Ovary (tissue), 10 donors: ENCODE measurements at places on chromosomes 4 and X.

- H3K27me3 ChIP-seq: no peaks in the 10 kb centered on the region
- no peak for DNase-seq
- no peaks in the 10 kb centered on the region for H3K4me1 ChIP-seq
Measured at GRCh38 chrX:118251271-118251670, 94.6 kb upstream of the WDR44 start.

GRCh38 chr4:173513651-173514050 is 16.4 kb downstream of the HAND2 start:
- no peak overlapping the region for H3K4me3 ChIP-seq
- no peaks in the 10 kb centered on the region for H3K27me3 ChIP-seq
- no peak overlapping the region for H3K27ac ChIP-seq

DNA sequence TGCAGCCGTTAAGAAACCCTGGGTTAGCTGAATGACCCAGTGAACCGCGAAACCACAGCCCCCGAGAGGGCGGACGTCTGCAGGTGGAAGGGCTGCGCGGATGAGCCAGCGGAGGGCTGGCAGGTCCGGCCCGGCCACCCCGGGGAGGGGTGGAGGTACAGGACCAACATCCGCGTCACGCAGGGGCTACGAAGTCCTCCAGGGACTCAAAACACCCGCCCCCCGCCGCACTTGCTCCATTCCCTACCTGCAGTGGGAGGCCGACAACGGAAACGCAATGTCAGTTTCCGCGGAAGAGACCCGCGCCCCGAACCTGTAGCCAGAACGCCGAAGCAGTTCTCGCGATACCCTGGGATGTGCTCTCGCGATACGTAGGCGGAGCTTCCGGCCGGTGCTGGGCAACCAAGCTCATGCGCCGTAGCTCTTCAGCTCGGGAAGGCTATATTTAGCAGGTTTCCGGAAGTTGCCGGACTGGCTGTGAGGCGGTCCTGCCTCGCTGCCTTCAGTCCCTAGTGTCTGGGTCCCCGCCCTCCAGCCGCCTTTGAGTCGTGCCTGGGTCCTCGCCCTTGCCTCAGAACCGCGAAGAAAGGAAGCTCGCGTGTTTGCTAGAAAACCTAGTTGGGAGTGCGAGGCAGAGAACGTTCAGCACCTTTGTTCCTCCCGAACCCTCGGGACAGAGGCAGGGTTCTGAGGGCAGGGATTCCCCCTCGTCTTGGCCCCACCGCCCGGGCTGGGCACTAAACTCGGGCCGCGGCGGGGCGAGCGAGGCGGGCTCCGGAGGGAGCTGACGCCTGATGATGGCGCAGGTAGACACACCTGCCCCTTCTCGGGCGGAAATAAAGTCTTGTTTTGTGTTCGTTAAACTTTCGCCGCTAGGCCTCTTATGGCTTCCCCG is at the start of the genes OFD1 and TRAPPC2:
Gene OFD1 (plus strand): TSS at position 471 of the 895 bp plus-strand sequence. CDS start 324 bp downstream, at position 795.
Gene TRAPPC2 (minus strand): TSS at position 343 of the 895 bp plus-strand sequence. CDS start 14,657 bp downstream, outside the sequence.
- peak within 1 kb of the TSS; percentile 88 for H3K4me3 ChIP-seq
- H3K4me1 ChIP-seq: peaks cover 1% of the 10 kb centered on the region
- H3K27me3 ChIP-seq: no peaks in the 10 kb centered on the region
- peak within 1 kb of the TSS; percentile 77 for H3K27ac ChIP-seq

GRCh38 chrX:15908603-15909290 is 54.1 kb upstream of the AP1S2 start:
- no peak overlapping the region for H3K4me3 ChIP-seq
- DNase-seq: no peak
- H3K27me3 ChIP-seq: no peaks in the 10 kb centered on the region
- H3K27ac ChIP-seq: no peak overlapping the region
- no peaks in the 10 kb centered on the region for H3K36me3 ChIP-seq

DNA sequence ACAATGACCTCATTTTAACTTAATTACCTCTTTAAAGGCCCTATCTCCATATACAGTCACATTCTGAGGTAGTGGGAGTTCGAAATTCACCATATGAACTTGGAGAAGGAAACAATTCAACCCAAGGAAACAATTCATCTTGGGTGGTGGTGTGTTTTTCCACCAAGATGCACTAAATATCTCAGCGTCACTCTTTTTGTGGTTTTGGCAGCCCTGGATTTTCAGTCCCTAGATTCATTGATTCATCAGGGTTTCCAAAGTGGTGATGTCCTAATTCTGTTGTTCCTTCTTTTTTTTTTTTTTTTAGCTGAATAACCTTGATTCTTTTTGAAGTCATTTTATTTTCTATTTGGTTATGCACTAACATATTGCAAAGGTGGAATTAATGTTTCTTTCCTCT is 162.6 kb upstream of the RAPGEF2 start:
- no peak for DNase-seq
- no peaks in the 10 kb centered on the region for H3K4me1 ChIP-seq
- no peak overlapping the region for H3K4me3 ChIP-seq
- H3K27me3 ChIP-seq: no peaks in the 10 kb centered on the region
- no peaks in the 10 kb centered on the region for H3K36me3 ChIP-seq

DNA sequence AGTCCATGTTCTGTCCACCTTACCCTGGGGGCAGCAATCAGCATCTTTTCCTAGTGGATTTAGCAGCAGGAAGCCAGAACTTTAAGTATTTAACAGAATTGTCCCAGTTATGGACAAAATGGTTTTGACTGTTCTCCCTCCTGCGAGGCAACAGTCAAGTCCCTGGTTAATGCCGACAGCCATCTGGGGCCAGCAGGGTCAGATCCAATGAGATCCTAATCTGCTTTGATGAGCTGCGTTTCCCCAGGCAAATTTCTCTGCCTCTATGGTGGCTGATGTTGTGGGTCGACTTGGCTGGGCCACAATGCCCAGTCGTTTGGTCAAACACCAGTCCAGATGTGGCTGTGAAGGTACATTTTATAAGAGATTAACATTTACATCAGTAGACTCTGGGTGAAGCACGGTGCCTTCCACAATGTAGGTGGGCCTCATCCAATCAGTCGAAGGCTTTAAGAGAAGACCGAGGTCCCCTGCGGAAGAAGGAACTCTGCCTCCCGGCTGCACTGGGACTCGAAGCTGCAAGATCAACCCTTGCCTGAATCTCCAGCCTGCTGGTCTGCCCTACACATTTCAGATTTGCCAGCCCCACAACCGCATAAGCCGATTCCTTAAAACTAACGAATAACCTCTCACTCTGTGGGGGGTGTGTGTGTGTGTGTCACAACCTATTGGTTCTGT is 89.0 kb upstream of the C4orf50 start:
- no peak overlapping the region for H3K27ac ChIP-seq
- no peaks in the 10 kb centered on the region for H3K36me3 ChIP-seq
- no peak for DNase-seq
- H3K4me1 ChIP-seq: no peaks in the 10 kb centered on the region
- no peaks in the 10 kb centered on the region for H3K27me3 ChIP-seq

- H3K27me3 ChIP-seq: no peaks in the 10 kb centered on the region
- H3K36me3 ChIP-seq: no peaks in the 10 kb centered on the region
- DNase-seq: no peak
- H3K4me1 ChIP-seq: no peaks in the 10 kb centered on the region
- H3K27ac ChIP-seq: no peak overlapping the region
Measured at GRCh38 chrX:49675075-49675719, 20.6 kb downstream of the PAGE1 start.

DNA sequence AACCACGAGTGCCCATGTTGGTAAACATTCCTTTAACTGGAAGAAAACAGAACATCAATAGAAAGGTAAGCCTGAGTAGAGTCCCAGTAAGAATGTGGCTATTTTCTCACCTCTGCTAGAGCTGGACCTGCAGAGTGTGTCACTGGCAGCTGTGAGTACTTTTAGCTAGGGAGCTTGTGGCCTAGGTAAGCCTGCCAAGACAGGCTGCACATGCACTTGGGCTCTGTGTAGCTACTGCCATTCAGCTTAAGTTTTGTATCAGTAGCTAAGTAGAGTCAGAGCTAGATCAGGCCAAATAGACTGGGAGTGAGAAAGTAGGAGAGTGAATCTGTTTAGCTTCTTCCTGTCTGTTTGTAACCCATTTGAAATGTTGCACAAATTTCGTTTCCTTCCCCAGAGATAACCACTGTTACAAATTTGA is 35.3 kb downstream of the RBPJ start:
- H3K36me3 ChIP-seq: no peaks in the 10 kb centered on the region
- DNase-seq: no peak
- peaks cover 6% of the 10 kb centered on the region for H3K4me1 ChIP-seq
- no peak overlapping the region for H3K27ac ChIP-seq
- H3K4me3 ChIP-seq: no peak overlapping the region

DNA sequence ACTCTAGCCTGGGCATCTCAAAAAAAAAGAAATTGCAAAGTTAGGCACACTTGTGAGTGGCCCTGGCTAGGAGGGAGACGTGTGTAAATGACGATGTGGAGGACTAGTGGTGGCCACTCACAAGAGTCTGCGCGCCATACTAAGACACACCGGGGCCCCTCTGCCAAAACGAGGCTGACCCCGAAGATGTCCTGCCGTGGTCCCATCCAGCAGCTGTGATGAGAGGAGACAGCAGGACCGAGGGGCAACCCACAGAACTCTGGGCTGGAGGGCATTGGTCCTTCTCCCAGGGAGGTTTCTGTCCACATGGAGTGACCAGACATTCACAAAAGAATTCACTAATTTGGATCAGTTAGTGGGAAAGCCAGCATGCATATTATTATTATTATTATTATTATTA is 47.4 kb downstream of the NOP14 start:
- H3K4me1 ChIP-seq: no peaks in the 10 kb centered on the region
- H3K4me3 ChIP-seq: no peak overlapping the region
- no peak overlapping the region for H3K27ac ChIP-seq

DNA sequence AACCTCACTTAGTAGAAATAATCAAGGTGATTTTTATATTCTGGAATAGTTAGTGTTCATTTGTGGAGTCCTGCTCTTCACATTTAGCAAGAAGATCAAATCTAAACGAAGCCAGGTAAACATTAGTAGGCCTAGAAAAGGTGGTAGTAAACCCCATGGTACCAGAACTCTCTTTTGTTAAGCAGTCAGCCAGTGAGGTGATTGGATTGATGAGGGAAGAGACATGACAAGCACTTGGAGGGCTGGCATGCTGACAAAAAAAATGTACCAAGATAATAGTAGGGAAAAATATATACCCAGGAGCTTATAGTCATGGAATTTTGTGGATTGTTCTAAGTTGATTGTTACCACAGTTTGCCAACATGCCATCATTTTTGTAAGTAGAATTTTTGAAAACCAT is 163.8 kb downstream of the BANK1 start:
- no peaks in the 10 kb centered on the region for H3K36me3 ChIP-seq
- H3K27ac ChIP-seq: no peak overlapping the region
- no peak overlapping the region for H3K4me3 ChIP-seq
- no peak for DNase-seq
